ENCODE measurements at places on chromosomes 6 and 20.

DNA sequence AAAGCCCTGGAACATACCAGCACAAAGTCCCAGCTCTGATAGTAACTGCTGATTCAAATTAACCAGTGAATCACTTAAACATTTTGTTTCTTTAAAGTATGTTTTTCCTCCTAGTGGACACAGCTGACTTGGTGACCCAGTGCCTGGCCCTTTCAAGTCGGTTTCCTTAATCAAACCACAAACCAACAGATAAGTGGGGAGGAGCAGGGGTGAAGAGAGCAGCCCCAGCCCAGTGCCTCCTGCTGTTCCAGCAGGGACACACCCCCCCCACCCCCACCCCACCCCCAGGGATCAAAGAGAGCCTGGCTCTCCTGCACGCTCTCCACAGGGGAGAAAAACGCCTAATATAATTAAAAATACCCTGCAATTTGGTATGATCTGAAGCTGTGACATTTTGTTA lies 55.4 kb upstream of the TBXT start:
- DNase-seq = no peak

DNA sequence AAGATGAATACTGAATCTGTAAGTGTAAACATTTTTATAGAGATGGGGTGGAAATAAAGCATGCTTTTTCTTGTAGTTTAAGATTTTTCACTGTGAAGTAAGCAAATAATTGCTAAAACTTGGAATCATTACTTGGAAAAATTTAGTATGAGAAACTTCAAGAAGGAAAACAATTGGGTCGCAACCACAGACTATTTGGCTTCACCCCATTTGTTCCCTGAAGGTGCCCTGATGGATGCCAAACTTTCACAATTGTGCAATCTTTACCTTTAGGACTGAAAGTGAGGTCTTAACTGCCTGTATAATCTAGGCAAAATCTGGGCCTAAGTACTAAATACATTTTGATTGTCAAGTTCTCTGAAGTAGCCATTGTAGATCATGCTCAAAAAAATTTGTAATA lies 330.1 kb downstream of the HDGFL1 start:
- no peak for DNase-seq

GRCh38 chr6:37940074-37940847 lies 120.7 kb downstream of the ZFAND3 start:
- no peak for DNase-seq

- DNase-seq = no peak
Observed at GRCh38 chr6:21521276-21521675, 72.3 kb upstream of the SOX4 start.

DNA sequence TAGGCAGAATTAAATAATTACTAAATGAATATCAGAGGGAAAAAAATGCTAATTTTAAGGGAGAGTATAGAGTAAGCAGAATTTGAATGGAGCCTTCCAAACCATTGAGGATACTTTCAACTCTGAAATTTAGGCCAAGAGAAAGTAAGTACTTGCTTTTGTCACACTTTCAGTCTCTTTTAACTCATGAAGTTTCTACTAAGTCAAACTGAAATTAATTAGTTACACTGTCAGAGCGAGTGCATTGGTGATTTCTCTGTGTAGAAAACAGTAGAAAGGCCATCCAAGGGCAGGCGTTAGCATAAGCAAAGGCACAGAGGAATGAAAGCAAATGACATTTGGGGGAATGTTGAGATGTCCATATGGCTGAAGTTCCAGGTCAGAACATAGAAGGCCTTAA lies 92.9 kb downstream of the PLEKHG1 start:
- DNase-seq = no peak

DNA sequence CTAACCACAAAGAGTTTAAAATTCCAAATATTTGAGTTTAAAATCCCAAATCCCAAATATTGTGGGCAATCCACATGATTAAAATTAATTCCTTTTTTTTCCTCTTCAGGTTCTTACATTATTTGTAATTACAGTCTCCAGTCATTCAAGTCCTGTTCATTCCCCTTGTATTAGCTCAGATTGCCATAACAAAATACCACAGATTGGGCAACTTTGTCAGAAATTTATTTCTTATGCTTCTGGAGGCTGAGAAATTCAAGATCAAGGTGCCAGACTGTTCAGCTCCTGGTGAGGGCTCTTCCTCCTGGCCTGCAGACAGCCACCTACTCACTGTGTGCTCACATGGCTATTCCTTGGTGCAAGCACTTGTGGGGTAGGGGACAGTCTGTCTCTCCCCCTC lies 105.5 kb downstream of the ARMC2 start:
- DNase-seq = no peak

DNA sequence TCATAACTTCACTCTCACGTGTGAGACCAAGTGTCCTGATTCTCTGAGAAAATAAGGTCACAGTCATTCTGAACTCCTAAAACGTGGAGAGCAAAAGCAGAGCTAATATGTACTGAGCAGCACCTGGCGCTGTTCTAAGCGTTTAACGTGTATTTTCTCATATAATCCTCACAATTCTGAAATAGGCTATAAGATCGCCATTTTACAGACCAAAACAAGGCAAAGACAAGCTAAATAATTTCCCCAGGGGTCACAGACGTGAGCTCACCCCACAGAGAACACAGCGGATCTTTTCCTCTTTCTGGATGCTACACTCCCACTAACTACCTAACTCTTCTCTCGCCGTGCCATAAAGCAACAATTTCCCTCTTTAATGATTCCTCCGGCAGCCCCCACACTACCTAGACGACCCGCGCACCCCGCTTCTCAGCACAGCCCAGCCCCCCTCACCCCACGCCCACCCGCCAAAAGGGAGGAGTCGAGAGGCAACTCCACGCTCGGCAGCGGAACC lies 636 bp downstream of the SUPT3H start:
- DNase-seq = no peak

DNA sequence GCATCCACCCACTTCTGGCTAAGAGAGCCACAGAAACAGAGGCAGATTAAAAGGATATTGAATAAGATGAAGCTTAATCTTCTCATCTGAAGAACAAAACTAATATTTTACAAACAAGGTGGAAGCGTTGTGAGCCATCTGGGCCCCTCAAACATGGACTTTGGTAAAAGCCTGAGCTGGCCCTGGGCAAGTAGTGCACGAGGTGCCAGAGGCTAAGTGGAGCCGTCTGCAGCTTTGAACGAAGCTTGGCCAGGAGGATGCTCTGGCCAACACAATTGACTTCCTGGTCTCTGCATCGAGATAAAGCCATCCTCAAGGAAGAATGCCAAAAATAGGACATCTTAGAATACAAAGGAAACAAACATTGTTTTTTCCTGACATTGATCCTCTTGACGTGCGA lies 53.2 kb upstream of the PLEKHG1 start:
- DNase-seq = no peak

DNA sequence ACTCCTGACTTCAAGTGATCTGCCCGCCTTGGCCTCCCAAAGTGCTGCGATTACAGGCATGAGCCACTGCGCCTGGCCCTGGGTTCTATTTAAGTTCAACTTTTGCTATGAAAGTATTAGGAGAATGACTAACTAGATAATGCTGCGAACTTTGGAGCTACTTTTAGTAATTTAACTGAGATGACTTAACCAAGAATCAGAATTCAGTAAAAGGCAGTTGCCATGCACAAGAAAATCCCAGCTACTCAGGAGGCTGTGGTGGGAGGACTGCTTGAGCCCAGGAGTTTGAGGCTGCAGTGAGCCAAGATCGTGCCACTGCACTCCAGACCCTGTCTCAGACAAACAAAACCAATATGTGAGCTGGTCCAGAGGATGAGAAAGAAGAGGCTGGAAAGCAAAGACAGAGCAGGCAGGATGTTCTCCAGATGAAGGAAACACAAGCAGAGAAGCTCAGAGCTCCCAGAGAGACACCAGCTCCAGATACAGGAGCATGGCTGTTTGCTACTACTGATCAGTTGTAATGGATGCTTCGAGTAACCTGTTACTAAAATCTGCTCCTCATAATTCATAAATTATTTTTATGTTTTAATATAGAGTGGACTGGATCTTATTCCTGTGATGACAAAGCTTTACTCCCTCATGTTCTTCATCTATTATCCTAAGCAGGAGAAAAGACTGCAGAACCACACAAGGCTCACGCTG lies 23.9 kb downstream of the ZNF217 start:
- DNase-seq = no peak

DNA sequence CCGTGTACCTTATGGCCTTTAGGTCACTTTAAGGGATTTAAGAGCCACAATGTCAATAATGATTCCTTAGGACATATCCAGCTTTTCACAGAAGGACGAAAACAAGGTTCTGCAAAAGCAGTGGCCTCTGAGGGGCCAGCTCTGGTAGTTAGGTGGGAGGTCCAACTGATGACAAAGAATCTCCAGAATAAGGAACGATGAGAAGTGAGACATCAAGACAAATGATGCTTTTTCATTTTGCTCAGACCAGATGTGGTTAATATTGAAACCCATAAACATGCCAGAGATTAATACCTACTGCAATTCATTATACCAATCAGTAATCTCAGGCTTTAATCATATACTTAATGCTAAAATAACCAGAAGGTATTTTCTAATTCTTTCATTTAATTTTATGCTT lies 1.9 kb downstream of the C6orf58 start:
- DNase-seq = no peak

GRCh38 chr20:60857708-60858107 lies 394.4 kb upstream of the CDH4 start:
- DNase-seq = no peak

- DNase-seq = no peak
Observed at GRCh38 chr6:3762852-3763251, 11.3 kb upstream of the PXDC1 start.

- DNase-seq = no peak
Observed at GRCh38 chr6:32980488-32981038, 12.2 kb downstream of the BRD2 start.

DNA sequence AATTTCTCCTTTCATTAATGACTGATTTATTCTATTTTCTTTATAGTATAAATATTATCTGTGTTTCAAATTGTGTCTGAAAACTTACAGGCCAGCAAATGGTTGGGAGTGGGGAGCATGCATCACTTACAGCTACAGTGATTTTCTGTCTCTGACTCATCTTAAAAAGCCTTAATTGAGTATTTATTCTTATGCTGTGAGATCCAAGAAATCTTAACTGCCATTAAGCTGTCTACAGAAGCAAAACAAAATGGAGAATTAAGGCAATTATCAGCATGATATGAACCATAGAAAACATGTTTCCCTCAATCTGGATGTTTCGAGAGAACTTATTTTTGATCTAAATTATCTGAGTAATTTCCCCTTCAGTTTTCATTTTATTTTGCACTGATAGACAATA lies 831.2 kb downstream of the KIF16B start:
- no peak for DNase-seq

DNA sequence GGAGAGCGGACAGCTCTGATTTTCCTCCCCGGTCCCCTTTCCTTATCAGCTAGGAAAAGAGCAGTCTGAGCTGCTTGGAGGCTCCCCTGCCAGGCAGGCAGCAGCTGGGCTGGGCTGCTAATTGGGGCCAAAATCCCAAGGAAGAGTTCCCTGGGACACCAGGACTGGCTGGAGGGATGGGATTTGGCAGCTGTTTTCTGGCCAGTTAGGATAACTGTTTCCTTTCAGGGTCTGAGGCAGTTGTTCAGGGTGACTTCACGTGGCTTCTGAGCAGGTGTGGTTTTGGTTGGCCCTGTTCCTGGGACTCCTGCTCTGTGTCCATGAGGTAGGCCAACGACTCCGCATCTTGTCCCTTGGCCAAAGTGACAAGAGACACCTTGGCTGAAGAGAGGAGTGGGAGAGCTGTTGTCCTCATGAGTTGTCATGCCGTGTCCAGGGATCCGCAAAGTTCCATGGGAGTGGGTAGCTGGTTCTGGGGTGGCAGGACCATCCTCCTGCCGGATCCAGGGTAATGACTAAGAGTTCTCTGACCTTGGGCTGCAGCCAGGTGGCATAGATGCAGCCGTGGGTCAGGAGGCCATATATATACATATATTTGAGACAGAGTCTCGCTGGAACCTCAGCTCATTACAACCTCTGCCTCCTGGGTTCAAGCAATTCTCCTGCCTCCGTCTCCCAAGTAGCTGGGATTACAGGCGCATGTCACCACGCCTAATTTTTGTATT lies 21.2 kb downstream of the MRPS18A start:
- no peak for DNase-seq

- no peak for DNase-seq
Observed at GRCh38 chr6:107237992-107238660, 122.8 kb upstream of the BEND3 start.

- DNase-seq = no peak
Observed at GRCh38 chr6:168469521-168469920, 28.5 kb downstream of the SMOC2 start.

GRCh38 chr20:621125-621756 lies 11.1 kb upstream of the TCF15 start:
- DNase-seq = no peak

GRCh38 chr20:24619212-24619611 lies 149.8 kb downstream of the SYNDIG1 start:
- DNase-seq = no peak

DNA sequence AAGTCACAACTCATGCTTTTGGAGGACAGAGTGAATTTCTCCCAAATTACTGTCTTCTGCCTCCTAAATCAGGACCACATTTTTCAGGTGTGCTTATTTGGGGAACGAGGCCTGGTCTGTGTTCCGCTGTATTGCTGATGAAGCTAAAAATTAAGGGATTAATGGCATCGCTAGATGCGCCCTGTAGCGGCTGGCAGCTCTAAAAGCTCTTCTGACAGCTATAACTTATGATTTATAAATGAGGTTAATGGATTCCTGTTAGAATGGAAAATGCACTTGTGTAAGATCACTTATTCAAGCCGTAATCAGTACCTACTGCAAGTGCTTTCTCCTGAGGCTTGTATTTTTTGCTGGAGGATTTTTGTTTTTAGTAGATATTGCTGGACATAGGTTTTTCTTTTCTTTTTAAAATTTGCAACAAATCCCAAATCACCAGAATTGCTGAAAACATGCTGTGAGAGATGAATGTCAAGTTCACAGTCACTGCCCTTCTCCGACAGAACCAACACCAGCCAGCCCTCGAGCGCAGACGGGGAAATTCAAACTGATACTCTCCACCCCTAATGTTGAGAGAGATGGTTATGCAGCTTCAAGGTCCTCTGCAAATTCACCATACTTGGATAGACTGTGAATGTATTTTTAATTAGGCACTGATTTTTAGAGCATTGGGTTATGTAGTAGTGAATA lies 49.1 kb downstream of the AKAP12 start:
- DNase-seq = no peak

- DNase-seq = no peak
Observed at GRCh38 chr20:63974402-63975200, 4.8 kb downstream of the SAMD10 start.

GRCh38 chr6:122619309-122619708 lies 9.1 kb downstream of the PKIB start:
- DNase-seq = no peak

GRCh38 chr6:18243302-18243893 lies 20.9 kb downstream of the DEK start:
- DNase-seq = no peak
